ENCODE measurements at places on chromosomes 7 and 10.
A peak's percentile ranks its signal among the peaks of the same experiment; 100 is the strongest.

DNA sequence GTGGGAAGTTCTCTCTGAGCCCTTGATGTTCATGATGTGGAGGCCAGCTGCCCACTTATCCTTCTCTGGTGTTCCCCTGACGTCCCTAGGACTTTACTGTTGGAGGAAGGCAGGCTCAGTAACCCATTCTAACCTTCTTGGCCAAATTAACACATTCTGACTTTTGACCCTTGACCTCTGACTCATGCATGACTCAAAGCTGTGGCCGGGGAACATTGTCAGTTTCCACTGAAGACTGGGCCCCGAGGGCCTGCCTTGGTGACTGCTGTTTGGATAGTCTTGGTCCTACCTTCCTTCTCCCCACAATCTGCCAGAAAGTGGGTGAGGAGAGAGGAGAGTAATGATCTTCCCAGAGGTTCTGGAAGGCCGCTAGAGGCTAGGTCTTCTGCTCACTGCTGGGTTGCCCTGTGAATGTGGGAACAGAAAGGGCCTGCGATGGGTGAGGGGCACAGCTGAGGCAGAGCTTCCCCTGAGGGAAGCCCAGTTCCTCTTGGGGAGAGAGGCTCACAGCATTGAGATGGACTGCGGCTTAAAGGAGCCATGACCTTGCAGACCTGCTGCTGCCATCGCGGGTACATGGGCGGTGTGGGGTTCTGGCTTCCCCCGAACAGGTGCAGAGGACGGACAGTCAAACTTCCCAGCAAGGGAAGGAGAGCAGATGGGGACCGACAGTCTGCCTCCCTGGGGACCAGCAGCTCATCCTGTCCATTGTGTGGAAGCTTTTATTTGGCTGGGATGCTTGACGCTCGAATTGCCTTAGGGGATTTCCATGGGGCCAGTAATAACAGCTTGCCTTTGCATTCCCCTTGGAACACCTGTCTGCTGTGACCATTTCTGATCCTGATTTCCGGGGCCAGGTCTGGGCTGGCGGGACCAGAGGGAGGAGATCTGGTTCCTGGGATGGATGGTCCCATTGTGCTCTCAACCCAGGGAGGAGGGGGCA, 43.8 kb downstream of the ADAMTS14 start:
- no peak for DNase-seq

DNA sequence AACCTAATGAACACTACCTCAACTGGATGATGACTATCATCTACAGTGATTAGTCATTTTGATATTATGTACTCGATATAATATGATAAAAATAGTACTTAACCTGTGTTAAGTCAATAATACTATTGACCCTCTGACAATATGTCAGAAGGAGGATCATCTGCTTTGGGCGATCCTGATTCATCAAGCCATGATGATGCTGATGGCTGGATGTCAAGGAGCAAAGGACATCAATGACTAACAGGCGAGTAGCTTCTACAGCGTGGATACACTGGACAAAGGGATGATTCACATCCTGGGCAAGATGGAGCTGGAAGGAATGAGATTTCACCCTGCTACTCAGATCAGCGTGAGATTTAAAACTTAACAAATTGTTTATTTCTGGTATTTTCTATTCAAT, 94.4 kb upstream of the SKAP2 start:
- no peak for DNase-seq

GRCh38 chr7:14242175-14242574, 252.7 kb upstream of the ETV1 start:
- DNase-seq = no peak

DNA sequence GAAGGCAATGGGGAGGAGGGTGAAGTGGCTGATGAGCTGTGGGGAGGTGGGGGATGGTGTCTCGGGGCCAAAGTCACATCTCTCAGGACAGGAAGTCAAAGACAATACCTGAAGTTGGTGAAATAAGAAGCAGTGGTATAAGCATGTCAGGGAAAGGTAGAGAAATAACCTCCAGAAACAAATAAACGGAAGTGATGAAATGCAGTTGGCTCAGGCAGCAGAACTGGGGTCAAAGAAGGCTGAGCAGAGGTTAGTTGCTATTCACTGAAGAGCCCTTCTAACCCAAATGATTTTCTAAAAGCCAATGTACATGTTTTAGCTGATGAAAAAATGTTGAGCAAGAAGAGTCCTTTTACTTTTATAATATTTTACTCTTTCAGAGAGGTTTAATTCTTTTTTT, 78.6 kb upstream of the ADRB1 start:
- no peak for DNase-seq

DNA sequence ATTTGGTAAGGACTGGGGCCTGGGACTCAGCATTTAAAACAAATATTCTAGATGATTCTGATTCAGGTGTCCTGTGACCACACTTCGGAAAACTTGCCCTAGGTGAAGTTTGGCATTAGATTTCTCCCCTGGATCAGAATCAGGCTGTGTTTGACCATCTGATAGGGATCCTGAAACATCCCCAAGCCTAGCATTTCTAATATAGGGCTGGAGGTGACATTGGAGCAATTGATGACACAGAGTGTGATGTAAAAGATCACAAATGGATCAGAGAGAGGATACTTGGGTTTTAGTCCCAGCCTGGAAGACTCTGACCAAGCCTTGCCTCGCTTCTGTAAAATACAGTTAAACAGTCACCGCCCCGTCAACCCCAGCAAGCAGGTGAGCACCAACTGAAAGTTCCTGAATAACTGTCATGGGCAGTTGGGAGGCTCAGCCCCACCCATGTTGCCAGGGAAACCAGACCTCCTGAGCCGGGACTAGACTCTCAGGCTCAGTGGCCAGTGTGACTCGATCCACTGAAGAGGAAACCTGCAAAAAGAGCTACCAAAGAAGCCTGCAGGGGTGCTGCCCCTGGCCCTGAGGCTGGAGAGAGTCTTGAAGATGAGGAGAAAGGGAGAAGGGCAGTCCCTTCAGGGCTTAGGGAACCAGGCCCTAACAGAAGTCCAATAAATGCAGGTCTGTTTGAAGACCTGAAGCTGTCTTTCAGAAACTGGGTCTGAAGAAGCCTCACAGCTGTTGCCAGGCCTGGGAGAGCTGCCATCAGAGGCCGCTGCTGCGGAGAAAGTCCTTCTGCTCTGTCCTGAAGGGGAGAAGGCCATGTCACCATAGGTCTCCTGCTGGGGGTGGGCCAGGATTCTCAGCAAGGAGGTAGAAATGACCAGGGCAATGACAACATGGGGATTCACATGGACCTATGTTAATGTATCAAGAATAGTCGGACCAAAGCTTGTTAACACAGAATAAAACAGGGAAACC, 126.1 kb upstream of the KCNMA1 start:
- DNase-seq = no peak

- no peak for DNase-seq
Observed at GRCh38 chr10:131689016-131689415, 211.8 kb upstream of the PPP2R2D start.

DNA sequence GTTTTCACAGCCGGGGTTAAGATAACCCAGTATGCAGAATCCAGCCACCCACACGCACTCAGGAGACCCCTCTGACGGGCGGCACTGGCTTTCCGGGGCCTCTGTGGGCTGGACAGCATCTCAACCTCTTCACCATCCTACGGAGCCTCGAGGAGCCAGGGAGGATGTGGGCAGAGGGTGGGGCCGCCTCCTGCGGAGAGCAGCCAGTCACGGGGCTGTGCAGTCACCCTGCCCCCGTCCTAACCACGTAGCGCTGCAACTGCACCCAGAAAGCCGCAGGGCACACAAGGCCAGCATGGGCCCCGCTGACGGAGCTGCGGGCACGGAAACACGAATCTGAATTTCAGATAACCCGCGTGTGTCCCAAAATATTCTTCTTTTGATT, 270.3 kb downstream of the ELFN1 start:
- peak; percentile 33 for DNase-seq

GRCh38 chr10:101779544-101780186, 3.6 kb downstream of the NPM3 start:
- peak; percentile 17 for DNase-seq

- no peak for DNase-seq
Observed at GRCh38 chr7:140640060-140640637, 464 bp downstream of the DENND2A start.

- no peak for DNase-seq
Observed at GRCh38 chr7:129438839-129439651, 4.8 kb downstream of the STRIP2 start.

Measured in esophagus squamous epithelium (tissue), 5 donors.